ENCODE measurements at places on chromosomes 3 and 15.

- DNase-seq = no peak
These were observed at the start of gene ZBED2 for GRCh38 chr3:111595232-111595631. Gene ZBED2 (minus strand): TSS chr3:111595346. CDS start chr3:111594201, 1,145 bp downstream.

DNA sequence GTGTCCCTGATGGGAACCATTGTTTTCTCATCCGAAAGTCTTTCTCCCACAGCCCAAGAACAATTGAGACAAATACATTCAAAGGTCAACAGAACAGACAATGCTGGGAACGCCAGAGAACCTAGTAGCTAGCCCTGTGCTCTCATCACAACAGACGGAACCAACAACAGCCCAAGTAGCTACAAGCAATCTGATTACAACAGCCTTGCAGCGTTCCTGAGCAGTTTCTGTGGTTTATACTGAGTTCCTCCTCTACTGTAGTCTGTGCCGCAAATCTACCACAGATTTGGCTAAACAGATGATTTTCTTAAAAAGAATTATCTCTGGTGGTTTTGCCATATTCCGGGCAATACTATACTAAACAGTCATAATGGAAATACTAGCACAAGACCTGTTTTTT is 435.6 kb downstream of the MECOM start:
- DNase-seq = no peak

DNA sequence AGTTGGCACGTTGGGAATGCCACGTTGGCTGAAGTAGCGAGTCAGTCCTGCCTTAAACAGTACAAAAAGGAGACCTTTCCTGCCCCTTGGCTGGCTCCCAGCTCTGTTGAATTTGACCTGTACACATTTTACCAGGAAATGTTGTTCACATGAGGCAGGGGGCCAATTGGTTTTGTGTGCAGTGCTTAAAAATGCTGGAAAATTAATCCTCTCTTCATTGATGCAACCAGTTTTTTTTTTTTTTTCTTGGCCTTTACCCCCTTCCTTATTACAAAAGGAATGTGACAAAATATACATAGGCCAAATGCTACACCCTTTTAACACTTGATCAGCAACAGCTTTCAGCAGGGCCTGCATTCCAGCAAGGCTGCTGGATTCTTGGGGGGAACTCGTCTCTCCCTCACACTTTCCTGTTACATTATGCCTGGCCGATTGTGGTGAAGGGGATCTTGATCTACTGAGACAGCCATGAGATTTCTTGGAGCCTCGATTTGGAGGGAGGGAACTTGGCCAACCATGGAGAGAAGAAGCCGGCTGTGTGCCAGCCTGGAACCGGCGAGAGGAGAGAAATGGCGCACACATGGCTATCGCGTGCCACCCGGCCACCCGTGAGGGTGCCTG is 93.1 kb downstream of the DNASE1L3 start:
- DNase-seq = no peak

- no peak for DNase-seq
These were observed 66.8 kb downstream of the IQSEC1 start for GRCh38 chr3:13006216-13006990.

- no peak for DNase-seq
These were observed 142.4 kb downstream of the EPHB1 start for GRCh38 chr3:134937256-134938028.

GRCh38 chr3:65006300-65006739 is 318.5 kb upstream of the ADAMTS9 start:
- DNase-seq = no peak

DNA sequence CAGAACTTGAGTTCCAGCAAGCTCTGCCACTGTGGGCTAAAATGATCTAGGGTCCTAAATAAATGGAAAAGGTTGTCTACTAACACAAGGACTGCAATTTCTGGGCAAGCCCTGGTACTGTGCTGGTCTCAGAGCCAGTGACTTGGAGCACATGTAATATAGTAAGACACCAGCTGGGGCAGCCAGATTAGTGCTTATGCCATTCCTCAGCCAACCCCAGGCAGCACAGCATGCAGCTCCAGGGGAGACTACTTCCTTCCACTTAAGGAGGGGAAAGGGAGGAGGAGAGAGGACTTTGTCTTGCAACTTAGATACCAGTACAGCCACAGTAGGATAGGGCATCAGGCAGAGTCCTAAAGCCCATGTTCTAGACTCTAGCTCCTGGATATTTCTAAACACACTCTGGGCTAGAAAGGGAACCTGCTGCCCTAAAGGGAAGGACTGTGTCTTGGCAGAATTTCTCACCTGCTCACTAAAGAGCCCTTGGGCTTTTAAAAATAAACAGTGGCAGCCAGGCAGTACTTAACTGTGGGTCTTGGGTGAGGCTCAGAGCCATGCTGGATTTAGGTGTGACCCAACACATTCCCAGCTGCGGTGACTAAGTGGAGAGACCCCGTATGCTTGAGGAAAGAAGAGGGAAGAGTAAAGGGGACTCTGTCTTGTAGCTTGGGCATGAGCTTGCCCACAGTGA is 223.7 kb upstream of the BCHE start:
- no peak for DNase-seq

- DNase-seq = no peak
These were observed 55.4 kb upstream of the PIAS1 start for GRCh38 chr15:67998599-67999133.

DNA sequence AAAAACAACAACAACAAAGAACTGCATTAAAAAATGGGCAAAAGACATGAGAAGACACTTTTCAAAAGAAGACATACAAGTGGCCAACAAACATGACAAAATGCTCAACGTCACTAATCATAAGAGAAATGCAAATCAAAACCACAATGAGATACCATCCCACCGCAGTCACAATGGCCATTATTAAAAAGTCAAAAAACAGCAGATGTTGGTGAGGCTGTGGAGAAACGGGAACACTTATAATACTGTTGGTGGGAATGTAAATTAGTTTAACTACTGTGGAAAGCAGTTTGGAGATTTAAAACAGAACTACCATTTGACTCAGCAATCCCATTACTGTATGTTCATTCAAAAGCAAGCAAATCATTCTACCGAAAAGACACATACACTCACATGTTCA is 15.1 kb downstream of the EIF1B start:
- no peak for DNase-seq

Data from GM19239 (cell line).